ENCODE measurements at places on chromosomes 5 and 9.

DNA sequence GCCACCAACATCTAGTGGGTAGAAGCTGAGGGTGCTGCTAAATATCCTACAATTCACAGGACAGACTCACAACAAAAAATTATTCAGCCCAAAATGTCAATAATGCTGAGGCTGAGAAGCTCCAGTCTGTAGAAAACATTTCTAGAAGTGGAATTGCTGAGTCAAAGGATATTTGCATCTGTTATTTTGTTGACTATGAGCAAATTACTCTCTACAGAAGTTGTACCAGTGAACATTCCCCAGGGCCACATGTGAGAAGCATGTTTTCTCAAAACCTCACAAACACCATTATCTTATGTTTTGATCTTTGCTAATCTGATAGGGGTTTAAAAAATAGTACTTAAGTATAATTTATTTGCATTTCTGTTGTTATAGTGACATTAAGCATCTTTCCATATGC, 15.4 kb downstream of the ITK start:
- DNase-seq: no peak

GRCh38 chr9:121455527-121456239, 44.0 kb downstream of the GGTA1 start:
- DNase-seq: no peak

- DNase-seq: no peak
These were observed 122.4 kb downstream of the FAM170A start for GRCh38 chr5:119751734-119752094.

DNA sequence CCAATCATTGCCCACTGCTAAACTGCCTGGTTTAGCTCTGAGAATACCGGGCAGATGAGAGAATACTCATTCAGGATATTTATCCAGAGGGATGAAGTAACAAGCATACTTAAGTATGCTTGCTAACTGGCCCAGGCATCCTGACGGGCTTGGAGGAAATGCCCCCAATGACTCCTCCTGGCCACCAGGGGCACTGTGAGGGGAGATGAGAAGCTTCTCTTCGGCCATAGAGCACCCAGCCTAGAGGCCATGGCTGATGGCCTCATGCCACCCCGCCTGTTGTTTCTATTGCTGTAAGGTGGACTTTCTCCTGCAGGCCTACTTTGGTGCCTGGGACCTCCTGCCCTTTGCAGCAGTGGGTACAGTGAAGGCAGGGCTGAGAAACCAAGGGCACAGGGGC, 134.5 kb upstream of the FSTL4 start:
- no peak for DNase-seq

DNA sequence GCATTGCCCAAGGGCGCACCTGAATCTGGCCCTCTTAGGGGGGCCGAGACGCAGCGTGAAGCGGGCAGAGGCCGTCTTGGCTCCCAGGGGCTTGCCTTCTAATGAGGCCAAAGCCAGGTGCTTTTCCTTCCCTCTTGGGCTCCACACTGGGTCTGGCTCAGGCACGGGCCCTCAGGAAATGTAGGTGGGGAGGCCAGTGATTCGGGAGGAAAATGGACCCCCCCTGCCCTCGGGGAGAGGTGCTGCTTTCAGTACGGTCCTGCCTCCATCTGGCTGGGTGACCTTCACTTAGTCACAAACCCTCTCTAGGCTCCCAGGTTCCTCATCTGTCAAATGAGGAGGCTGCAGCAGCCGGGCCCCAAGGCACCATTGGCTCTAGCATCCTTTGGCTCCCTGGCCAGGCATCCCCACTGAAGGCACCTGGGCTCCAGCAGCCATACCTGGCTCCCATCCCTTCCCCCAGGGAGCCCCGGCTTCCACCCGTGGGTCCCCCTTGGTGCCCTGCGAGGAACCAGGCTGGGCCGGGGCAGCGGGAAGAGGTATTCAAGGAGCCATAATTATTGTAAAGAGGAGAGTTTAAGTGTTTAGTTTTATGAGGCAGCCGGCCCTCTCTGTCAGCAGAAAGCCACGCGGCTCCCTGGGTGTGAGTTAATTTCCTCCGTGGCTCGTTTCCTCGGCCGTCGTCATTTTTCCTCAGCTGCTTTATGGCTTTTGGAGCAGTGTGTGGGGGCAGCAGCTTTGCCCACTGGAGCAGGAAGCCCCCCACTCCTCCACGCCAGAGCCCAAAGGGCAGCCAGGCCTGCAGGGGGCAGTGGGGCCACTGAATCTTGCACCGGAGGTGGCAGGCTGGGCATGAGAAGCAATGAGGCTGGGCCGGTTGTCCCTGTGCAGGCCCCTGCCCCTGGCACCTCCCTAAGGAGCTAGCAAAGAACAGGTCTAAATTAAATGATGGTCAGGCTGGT, 24.9 kb upstream of the UNC5A start:
- DNase-seq: no peak

DNA sequence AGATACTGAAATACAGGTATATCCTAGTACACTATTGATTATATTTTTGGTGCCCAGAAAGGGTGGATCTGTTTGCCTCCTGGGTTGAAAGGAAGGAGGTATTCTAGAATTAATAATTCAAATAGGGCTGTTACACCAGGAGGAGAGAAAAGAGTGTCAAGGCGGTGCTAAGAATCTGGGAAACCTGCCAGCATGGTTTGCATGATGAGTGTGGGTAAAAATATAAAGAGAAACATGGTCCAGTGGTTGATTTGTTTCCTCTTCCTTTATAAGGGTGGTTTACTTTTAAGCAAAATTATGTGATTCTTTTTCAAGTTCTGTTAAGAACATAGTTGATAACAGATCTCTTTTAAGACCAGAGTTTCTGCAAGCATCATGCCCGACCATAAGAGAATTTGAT, 69.4 kb upstream of the NFIB start:
- no peak for DNase-seq

GRCh38 chr9:20734275-20734674, 50.2 kb downstream of the FOCAD start:
- no peak for DNase-seq

- no peak for DNase-seq
These were observed 357.3 kb downstream of the SPOCK1 start for GRCh38 chr5:137141779-137142178.

DNA sequence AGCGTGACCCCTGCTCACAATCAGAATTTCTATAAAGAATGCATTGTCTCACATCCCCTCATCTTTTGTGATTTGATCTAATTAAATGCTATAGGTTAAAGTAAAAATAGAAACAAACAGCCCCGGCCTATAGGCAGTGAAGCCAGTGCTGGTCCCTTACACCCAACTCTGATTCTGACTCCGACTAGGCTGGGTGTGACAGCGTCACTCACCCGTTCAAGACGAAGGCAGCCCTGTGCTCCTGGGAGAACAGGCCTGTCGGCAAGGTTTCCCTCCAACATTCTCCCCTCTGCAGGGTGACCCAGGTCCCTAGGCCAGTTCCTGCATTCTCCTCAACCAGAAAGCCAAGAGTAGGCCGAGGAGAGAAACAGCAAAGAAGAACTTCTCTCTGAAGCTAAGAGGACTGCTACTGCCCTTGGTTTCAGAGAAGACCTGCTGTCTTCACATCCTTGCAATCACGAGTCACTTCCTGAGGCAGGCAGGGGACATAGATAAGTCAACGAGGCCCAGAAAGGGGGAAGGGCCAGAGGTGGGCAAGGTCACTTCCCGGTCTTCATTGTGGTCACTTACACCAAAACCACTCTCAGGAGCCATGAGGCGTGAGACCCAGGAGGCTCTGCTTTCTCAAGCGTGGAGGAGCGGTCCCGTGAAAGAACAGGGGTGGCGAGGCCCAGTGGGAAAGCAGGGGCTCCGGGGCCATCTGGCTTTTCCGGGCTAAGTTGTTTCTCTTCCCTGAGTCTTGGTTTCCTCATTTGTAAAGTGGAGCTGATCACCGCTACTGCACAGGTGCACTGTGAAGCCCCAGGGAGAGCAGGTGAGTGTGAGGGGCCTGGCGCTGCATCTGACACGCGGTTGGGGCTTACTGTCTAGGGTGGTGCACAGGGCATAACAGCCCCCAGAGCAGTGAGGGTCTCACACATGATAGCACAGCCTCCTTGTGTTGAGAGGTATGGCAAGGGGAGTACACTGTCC, 200.8 kb downstream of the CRB2 start:
- DNase-seq: no peak

GRCh38 chr9:754150-754931, 87.2 kb upstream of the DMRT1 start:
- no peak for DNase-seq

- DNase-seq: no peak
These were observed 47.7 kb upstream of the TMC1 start for GRCh38 chr9:72473474-72474261.

GRCh38 chr9:136844761-136845464, 2.6 kb downstream of the AJM1 start:
- DNase-seq: no peak

DNA sequence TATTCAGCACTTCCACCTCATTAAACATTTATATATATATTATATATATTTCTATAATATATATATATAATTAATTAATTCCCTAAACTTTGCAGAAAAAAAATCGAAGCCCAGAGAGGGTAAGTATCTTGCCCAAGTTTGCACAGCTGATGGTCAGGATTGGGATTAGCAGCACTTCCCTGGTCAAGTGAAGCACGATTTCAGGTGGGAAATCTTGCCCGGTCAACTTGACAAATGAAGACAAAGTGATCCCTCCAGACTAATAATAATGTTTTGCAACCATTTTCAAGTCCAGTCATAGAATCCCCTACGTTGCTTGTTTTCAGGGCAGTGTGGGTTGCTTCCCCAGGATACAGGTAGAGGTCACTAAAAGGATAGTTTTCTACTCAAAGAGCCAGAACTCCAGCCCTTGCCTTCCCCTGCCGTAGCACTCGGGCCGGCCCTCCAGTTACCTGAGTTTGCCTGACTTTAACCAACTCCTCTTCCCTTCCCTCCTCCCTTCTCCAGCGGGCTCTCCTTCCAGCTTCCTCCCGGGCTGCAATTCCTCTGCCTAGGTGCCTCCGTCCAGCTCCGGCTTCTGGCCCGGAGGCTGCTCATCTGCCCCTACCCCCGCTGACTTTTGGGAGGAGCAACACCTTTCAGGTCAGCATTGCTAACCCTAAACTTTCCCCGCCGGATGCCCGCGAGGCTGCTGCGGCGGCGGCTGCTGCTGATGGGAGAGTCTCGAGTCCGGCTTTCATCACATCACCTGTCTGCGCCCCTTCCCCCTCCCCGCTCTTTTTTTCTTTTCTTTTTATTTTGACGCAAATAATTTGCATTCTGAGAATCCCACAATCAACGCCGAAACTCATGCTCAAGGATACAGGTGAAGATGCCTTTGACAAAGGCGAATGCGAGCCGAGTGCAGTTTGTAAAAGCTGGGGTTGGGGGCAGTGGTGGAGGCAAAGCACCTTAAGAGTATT, 930 bp downstream of the PRLR start:
- no peak for DNase-seq

- no peak for DNase-seq
These were observed 23.9 kb upstream of the SAP30L start for GRCh38 chr5:154421868-154422267.
